ENCODE measurements at places on chromosomes 13 and 19.

DNA sequence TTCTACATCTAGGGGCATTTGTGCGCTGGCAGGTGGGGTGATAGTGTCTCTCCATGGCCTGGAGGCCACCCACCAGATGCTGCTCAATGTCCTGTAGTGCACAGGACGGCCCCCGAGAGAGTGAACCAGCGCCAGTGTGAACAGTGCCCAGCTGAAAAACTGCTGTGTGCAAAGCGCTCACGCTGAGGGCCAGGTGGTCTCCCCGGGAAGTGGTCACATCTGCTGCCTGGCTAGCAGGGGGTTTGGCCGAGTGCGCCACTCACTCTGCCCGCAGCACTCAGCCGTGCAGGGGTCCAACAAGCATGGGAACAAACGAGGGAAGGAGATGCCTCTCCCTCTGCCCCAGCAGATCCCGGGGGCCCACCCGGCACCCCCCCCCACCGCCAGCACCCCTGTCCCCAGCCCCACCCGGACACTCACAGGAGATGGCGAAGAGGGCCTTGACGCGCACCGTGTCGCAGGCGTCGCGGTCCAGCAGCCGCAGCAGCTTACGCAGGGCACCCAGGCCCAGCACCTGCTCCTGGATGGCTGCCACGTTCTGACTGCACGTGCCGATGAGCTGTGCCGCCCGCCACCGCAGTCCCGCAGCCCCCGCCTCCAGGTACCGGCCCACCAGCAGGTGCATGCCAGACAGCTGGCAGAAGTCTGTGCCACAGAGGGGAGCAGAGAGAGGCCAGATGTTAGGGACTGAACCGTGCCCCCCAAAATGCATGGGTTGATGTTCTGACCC is 5.8 kb downstream of the HSPBP1 start:
- no peak for DNase-seq

GRCh38 chr19:35860818-35861639 is 4.3 kb downstream of the KIRREL2 start:
- no peak for DNase-seq

- no peak for DNase-seq
These were observed 264.4 kb downstream of the DCLK1 start for GRCh38 chr13:35866801-35867200.

DNA sequence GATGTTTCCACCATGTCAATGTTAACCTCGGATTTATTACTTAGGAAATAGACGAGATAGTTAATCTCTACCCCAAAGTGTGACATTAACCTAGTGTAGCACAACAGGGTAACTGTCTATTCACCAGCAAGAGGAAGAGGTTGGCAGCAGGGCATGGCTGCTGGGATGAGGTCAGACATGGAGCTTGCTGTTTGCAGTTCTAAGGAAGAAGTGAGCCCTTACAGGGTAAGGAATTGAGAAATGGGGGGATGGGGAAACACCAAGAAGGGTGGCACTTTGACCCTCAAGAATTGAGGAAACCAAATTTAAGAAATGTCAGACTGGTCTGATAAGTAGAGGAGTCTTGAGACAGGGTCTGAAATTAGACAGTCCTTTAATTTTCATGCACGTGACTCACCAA is 62.4 kb downstream of the MBD3L2B start:
- no peak for DNase-seq

DNA sequence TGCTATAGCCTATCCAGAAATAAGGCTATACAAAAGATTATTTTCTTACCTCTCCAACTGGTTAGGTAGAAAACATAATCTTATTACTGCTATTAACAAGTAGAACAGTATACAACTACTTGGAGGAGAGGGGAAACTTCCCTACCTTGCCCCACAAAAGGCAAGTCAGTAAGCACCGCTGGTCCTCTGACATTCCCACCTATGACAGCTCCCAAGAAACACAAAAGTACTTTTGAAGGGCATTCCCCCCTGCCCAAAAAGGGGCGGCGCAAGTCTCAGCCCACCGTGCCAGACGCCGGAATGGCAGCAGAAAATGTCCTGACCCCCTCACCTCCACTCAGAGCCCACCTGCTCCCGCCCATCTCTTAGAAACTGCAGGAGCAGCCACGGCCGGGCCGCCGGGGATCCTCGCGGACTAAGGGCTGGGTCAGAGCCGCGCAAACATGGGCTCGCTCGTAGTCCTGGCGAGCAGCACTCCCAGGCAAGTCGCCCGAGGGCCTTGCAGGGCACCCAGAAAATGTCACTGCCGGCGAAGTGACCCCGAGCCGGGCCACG is 437 bp downstream of the SUCLA2 start:
- no peak for DNase-seq

DNA sequence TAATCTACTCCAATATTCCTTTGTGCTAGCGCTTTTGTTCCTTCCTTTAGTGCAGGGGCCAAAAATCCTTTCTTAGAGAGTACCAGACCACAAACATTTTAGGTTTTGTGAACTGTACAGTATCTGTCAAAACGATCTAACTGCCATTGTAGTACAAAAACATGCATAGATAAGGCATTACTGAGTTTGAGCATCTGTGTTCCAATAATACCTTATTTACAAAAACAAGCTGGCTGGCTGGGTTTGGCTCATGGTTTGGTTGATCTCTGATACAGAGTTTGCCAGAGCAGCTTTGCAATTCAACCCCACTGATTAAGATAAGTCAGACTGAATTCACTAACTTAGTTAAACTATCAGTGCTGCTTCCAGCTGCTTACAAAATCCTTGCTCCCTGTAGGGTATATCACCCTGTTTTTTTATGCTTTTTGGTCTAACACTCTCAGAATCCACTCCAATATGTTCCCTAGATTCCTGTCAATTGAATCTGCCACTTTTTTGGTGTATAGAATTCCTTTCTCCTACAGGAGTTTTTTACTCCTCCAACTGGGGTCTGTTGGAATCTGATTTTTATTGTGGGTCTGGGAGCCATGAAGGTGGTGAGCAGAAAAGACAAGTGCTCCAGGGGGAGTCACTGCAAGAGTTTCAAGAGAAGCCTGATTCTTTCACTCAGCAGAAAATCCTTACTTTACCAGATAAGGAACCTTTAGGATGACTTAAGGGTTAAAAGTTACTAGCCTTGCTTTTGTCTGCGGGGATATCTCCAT is 1399.4 kb downstream of the EFNB2 start:
- no peak for DNase-seq

DNA sequence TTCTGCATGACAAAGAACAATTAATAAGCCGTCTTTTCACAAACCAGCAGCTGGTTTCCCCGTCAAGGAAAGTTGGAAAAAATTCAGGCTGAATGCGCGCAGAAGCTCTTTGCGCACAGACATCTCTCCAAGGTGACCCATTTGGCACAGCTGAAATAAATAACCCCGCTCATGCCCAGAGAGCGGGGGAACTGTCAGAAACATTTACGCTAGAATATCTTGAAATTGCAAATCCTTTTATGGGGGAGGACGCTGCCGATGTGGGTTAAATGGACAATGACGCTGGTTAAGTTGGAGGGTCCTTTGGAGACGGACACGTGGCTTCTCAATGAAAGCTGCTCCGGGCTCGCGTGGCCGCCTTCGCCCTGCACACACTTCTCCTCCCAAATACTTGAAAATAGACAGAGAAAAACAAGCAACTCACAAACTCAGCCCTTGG is 30.6 kb downstream of the GSX1 start:
- no peak for DNase-seq

- DNase-seq, result no peak
These were observed 3.0 kb upstream of the RINL start for GRCh38 chr19:38880882-38881609.

GRCh38 chr19:46600384-46601317 is 479 bp upstream of the CALM3 start:
- DNase-seq, result peak; percentile 97

GRCh38 chr19:42158926-42159325 is 26.7 kb upstream of the POU2F2 start:
- DNase-seq, result no peak

DNA sequence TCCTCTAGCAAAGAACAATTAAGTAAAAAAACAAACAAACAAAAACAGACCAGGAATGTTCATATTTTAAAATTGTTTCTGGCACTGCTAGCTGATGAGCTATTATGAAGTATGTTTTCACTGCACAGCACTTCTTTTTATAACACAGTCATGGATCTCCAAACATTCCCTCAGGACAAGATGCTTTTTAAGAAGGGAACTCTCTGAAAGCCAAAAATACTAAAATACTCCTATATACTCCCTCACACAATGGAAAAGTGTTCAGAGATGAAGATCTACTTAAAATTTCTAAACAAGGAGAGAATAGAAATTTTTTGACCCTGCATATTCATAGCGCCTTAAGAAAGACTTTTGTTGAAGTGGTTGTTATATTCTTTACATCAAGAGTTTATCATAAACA is 926.8 kb downstream of the DIAPH3 start:
- DNase-seq, result no peak

DNA sequence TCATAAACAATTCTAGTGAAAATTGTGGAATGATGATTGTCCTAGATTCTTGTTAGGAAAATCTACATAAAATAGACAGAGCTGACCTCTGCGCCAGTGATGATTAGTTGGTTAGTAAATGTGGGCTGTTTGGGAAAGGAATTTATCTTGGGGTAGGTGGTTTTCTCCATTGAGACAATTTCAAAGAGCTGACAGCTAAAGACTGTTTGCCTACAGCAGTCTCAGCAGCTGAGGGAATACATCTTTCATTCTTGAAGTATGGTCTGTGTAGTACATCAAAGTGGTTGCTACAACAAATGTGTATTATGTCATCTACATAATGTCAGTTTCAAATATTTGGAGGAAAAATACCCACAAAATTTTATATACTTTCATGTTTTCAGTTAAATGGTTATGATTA is 117.2 kb upstream of the TRPC4 start:
- no peak for DNase-seq

- no peak for DNase-seq
These were observed 41.4 kb upstream of the FGF14 start for GRCh38 chr13:102443249-102443648.

- DNase-seq, result no peak
These were observed 120.3 kb upstream of the ZNF91 start for GRCh38 chr19:23515551-23515950.

DNA sequence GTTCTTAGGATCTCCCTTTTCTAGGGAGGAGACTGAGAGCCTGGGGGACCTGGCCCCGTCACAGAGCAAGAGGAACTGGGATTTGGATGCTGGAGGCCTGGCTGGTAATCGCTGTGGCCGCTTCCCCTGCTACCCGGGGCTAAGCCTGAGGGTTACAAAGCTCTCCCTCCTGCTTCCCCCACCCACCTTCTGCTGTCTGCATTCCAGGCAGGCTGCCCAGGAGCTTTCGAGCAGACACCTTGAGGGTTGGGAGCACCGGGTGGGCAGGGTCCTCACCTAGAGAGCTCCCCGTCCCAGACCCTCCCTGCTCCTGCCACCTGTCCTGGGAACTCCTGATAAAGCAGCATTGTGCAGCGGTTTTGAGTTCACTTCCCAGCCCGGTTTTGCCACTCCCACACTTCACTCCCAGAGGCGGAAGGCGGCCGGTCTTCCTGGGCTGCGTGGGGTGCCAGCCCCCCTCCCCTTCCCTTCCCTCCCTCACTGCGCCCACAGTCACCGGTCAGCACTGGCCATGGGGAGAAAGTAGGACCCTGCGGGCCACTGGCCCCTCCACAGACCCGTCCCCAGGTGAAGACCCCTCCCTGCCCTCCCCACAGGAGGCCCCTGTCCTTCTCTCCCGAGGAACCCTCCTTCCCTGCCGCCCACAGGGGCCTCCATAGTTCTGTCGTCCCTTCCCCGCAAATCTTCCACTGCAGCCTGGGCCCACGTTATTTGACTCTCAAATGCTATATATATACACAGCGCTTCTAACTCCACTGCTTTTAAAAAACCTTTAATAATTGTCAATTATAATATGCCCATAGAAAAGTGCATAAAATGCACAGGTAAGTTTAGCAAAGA is 8.1 kb downstream of the PAK4 start:
- no peak for DNase-seq

DNA sequence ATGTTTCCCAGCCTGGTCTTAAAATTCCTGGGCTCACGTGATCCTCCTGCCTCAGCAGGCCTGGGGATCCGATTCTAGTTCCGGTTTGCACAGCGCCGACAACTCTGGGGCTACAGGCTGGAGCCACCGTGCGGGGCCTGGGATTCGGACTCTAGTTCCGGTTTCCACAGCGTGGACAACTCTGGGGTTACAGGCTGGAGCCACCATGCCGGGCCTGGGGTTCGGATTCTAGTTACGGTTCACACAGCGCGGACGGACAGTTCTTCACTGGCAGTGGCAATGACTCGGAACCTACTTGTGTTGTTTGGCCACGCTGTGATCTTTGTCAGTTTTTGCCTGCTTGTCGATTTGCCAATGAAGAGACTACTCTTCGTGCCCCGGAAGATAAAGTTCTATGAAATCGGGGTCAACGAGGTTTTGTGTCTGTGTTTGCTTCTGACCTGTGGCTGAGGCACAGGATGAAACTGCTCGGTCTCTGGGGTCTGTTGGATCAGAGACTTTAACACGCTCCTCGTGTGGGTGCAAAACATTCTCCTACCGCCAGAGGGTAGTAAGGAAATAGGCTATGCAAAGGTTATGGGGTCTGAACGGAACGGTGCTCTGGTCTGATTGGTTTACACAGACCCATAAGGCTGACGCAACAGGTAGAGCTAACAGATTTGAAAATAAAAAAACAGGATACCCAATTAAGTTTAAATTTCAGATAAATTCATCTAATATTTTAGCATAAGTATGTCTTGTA is 12.1 kb upstream of the ZSCAN1 start:
- no peak for DNase-seq

DNA sequence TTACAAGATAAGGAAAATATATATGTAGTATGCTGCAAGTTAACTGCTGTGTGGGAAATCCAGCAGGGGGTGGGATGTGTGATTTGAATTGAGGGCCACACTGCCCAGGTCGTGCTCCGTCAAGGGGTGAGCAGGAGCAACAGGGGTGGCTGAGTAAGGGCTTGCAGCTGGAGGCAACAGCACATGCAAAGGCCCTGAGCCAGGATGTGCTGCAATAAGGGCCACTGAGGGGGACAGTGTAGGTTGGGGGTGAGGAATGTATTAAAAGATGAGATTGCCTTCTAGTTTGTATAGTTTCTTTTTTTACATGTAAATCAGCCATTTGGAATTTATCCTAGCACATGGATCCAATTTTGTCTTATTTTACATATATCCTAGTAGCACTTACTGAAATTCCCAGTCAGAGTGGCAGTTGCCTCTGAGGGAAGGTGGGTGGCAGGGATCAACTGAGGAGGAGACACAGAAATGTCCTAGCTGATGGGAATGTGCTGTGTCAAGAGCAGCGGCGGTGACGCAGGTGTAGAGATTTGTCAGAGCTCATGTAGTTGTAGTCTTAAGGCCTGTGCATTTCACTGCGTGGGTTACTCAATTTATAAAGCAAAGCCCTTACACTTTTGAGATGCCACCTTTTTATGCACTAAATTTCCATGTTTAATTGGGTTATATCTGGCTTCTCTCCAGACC is 5.4 kb upstream of the RBM42 start:
- DNase-seq, result no peak
